ENCODE measurements at places on chromosomes 7 and 10.
A peak's percentile ranks its signal among the peaks of the same experiment; 100 is the strongest.

DNA sequence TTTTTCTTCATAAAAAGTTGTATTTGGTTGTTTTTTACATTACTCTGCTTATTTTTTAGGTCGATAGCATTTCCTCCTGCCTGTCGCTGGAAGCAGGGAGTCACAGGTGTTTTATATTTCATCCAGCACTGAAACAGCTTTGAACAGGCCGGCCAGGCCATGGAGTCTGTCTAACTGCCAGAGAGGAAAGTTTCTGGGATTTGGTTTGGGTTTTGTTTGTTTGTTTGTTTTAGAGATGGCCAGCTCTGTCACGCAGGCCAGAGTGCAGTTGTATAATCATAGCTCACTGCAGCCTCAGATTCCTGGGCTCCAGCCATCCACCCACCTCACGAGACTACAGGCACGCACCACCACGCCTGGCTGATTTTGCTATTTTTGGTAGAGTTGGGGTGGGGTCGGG lies 23.4 kb downstream of the PROSER2 start:
- DNase-seq: no peak

DNA sequence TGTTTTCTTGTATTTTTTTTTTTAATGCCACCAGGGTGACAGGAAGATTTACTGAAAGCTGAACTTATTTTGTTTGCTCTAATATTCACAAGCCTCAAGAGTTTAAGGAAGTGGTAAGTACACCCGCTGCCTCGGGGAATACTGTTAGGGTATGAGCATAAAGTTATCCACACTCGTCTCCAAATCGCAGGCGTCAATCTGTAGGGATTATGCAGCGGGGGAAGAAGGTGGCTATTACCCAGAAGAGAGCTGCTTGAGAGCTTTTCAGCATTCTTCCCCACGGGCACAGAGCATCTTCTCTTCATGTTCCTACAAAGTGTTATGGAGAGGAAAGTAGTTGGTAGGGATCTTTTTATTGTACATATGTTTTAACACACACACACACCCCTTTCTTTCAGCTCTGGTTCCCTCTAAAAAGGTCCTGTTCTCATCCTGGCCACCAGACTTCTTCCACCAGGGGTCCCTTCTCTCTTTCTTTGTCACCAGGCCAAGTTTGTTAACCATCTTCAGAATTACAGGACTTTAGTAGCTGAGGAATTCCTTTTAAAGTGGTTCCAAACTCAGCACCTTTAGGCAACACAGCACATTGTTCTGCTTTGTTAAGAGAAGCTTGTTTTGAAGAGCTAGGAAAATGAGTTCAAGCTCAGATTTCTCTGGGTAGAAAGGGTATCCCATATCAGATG lies 411.6 kb upstream of the GALNT17 start:
- no peak for DNase-seq

- no peak for DNase-seq
These were observed 42.0 kb downstream of the GPRIN2 start for GRCh38 chr10:46514431-46514861.

- no peak for DNase-seq
These were observed 63.6 kb upstream of the HGF start for GRCh38 chr7:81833401-81833800.

DNA sequence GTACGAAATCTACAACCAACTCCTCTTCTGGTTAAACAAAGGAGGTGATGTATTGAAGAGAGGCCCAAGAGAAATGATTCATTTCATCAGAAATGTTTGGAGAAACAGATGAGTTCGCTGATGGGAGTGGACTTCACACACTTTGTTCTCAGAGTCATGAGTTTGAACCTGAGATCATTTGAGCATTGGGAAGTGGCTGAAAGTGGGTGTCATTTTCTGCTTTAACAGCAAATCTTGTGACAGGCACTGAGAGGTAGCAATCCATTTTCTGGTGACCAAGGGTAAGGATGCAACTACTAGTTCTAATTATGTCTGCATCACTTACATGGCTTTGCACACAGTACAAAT lies 51.4 kb downstream of the RBM20 start:
- no peak for DNase-seq

- DNase-seq: no peak
These were observed 18.3 kb downstream of the SGMS1 start for GRCh38 chr10:50605269-50605950.

- peak; percentile 26 for DNase-seq
These were observed 29.9 kb upstream of the HNRNPH3 start for GRCh38 chr10:68301790-68302502.

GRCh38 chr7:114130866-114131265 lies 212.1 kb upstream of the PPP1R3A start:
- no peak for DNase-seq

DNA sequence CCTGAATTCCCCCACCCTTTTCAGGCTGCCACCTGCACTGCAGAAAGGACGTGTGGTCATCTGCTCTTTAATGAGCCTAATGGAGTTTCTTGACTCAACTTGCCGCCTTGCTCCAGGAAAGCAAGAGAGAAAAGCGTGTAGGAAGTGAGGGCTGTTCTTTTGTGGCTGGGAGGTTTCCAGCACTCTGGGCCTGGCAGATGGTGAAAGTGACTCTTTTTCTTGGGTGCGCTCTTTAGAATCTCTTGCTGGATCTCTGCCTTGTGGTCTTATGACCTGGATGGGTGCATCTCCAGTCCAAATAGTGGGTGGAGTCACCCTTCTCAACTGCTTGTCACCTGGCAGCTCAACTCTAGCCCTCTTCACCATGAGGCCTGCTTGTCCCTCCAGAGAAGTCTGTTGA lies 244.0 kb downstream of the SORCS1 start:
- no peak for DNase-seq

DNA sequence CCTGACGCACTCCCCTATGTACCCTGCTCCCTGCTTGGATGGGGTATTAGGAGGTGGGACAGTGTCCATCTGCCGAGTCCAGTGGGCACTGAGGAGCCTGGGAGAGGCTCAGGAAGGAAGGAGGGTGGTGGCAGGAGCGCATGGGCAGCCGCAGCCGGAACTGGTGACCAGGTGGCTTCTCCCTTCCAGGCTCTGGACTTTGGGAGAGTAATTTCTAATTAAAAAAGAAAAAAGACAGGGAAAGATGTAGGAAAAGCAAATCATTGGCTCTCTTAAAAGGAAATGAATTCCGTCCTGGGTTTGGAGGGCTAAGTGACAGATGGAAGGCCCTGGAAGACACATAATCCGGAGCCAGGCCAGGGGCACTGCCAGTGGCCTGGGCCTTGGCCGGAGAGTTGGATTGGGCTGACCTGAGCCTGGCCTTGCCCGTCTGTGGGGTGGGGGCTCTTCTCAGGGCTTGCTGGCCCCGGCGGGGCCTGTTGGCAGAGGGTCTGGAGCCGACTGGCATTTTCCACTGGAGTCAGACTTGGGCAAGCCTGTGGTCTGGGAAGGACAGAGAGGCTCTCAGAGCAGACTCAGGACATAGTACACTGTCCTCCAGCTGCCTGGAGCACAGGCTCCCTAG lies 63.0 kb downstream of the NEURL1 start:
- DNase-seq: no peak

DNA sequence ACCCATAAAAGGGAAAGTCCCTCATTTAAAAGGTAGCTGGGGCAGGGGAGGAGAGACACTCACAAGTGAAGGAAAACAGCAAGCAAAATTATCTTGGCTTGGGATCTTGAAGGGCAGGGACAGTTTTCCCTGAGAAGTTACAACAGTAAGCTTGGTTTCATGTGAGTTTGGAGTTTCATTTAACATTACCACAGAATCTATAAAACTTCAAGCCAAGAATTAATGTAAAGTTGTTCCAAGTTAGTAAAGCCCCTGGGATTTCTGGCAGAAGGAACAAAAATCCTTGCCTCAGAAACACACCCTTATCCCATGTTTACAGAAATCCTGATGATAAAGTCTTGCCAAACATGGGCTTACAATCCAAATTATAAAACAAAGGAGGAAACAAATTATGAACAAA lies 19.2 kb downstream of the CRPPA start:
- no peak for DNase-seq

DNA sequence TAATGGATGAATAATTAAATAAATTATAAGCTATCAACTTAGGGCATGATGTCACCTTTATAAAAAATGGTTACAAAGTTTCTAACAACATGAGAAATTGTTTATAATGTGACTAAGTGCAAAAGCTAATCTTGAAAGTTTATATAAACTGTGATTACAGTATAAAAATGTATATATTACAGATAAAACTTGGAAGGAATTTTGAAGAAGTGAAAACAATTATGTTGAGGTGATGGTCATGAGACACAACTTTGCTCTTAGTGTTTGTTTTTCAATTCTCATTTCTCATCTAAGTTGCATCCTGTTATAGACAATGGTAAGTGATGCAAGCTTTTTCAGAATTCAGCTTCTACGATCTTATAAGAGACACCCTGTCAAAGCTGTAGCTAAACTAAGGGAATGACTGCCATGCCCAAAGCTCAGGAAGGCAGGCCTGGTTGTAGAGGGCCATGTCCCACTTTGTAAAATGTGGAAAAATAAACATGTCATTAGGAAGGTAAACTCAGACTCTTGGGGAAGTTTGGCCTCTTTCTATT lies 23.9 kb downstream of the MACC1 start:
- DNase-seq: no peak

- DNase-seq: no peak
These were observed 206.7 kb downstream of the POU6F2 start for GRCh38 chr7:39184391-39184790.

GRCh38 chr7:2944739-2945138 lies 98.9 kb downstream of the CARD11 start:
- no peak for DNase-seq

GRCh38 chr7:24769014-24769830 lies 12.0 kb upstream of the GSDME start:
- no peak for DNase-seq

DNA sequence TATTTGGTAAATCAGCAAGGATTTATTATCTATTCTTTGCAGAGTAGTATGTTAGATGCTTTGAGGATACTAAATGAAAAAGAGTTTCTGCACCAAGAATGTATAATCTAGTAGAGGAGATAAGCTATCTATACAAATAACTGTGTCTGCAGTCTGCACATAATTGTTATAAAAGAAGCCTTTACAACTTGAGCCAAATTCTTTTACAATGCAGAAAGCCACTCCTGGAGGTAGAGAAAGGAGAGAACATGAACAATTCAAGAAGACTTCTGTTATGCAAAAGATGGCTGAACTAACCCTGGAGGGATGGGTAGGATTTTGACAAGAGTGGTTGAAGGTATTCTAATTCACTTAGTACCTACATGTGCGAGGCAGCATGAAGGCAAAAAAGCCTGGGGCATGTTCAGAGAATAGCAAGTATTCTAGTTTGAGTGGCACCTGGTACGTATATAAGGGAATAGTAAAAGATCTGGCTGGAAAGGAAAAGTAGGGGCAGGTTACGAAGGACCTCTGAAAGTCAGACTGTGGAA lies 251.1 kb upstream of the KAT6B start:
- DNase-seq: no peak

DNA sequence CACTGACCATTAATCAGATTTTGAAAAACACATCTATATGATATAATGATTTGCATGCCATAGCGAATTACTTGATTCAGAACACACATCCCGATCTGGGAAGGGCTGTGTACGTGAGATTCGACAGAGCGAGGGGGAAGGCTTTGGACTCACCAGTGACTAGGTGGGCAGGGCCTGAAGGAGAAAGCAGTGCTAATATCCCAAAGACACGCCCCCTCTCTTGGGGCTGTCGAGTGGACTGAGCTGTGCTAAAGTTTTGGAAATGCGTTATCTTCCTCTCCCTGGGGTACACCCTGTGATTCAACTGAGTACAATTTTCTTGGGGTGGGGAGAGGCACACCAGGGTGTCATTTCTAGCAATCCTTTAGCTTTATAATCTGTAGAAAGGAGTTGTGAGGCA lies 1.8 kb downstream of the LRRC17 start:
- DNase-seq: no peak

DNA sequence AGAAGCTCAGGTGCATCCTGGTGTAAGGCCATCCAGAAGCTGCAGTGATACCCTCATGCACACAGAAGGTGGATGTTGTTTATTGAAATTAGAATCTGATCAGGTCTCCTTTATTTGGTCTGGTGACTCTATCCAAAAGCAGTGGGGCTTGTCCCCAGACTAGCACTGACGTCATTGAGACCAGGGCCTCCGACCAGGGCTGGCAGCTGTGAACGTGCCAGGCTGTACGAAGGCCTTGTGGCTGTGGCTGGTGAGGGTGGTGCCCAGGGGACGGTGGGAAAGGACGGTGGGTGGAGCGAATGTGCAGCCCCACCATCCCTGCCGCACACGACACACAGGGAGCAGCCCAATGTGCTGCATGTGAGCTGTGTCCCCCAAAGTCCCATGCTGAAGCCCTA lies 160.0 kb downstream of the ADARB2 start:
- no peak for DNase-seq

- DNase-seq: no peak
These were observed 79.8 kb upstream of the ARID5B start for GRCh38 chr10:61821693-61822092.

DNA sequence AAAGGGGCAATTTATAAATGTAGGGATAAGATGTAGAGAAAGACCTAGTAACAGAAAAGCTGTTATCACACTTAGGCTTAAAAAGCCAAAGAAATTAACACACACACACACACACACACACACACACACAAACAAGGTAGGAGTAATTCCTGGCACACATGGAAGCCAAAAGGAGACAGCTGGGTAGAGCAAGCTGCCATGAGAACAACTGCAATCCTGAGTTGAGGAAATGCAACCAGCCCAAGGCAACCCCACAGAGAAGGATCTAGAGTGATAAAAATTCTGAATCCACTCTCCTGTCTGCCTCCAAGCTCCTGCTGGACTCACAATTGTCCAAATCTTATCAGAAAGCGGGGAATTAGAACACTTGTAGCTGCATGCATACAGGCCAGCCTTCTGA lies 229.1 kb upstream of the DGKB start:
- no peak for DNase-seq

DNA sequence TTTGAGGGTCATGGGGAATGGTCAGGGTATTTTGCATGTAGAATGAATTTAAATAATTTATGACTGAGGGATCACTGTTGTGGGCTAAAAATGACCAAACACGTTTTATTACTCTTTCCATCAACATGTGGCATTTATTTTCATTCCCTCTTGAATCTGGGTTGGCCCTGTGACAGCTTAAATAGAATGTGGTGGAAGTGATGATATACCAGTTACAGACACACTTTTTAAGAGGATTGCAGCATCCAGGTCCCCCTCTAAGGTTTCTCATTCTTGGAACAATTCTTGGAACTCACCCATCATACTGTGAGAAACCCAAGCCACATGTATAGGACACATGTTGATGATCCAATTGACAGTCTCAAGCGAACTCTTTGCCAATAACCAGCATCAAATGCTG lies 272.4 kb downstream of the ETV1 start:
- DNase-seq: no peak

GRCh38 chr10:94138391-94138790 lies 144.7 kb downstream of the PLCE1 start:
- no peak for DNase-seq

- no peak for DNase-seq
These were observed 83.1 kb downstream of the PDGFA start for GRCh38 chr7:436367-437128.

GRCh38 chr10:100222529-100222928 lies 6.9 kb downstream of the CHUK start:
- DNase-seq: no peak

- peak; percentile 32 for DNase-seq
These were observed 49.9 kb downstream of the DNAJC1 start for GRCh38 chr10:21953585-21954057.
